ENCODE measurements at places on chromosomes 7 and 10.

GRCh38 chr7:30625283-30625682, 30.6 kb downstream of the GARS1 start:
- DNase-seq, result no peak

DNA sequence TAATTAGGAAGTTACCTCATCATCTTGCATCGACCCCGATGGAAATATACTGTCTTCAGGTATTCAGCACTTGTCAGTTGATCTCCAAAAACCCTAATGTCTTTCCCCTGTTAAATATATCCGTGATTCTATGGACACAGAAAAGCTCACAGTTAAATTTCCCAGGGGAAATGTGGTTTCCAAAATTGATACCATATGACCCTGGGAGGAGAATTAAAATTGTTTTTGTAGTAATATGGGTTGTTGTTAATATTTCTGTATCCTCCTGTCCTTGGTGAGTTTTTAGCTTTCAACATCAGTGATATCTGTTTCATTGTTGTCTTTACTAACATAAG, 132.1 kb downstream of the CELF2 start:
- no peak for DNase-seq

DNA sequence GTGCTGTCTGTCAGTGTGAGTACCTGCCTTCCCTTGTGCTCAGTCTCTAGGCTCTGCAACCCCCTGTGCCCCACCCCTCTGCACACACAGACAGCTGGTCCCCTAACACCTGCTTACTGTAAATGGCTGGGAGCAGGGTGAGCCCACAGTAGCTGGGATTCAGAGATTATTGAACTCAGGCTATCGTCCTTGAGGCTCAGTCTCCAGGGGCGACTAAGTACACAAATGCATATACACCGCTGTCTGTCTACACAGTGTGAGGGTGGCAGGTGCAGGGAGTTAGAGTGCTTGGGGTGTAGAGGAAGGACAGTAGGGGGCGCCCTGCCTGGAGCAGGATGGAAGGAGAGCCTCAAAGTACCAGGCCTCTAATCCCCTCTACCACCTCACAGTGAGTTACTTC, 12.9 kb downstream of the UPP1 start:
- DNase-seq, result no peak

- peak; percentile 54 for DNase-seq
These were observed 52.8 kb downstream of the ARHGAP22 start for GRCh38 chr10:48551861-48552591.

DNA sequence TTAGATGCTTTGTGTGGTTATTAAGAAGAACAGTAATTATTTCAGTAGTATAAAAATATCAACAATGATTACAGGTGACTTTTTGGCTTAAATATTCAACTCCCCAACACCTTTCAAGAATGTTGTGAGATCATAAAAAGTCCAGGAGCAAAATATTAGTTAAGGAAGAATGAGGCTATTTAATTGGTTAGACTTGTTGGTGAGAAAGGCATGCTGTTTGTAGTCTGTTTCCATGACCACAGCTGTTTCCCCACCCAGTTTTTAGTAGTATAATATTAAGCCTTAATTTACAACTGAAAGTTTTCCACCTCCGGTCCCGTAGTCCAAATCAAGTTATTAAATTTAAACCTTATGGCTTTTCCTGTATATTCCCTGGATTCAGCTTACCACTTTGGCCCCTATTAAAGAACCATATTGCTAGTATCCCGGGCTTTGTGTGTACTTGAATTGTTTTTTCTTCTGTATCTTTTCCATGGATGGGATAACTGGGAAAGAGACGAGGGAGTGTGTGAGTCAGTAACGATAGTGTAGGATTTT, 133.3 kb downstream of the CELF2 start:
- no peak for DNase-seq

DNA sequence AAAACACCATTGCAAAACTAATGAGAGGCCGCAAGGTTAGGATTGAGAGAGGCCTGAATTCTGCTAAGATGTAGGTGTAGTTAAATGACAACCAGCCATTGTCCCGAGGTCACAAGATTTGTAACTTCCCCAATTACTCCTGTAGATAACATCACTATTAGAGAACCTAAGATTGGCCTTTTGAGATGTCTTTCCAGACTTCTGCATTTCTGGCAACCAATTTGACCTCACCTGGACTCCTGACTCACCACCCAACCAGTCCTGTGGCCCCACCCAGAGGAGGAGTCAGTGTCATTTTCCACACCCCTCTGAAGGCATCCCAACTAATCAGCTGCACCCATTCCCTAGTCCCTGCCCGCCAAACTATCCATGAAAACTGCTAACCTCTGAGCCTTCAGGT, 115.7 kb downstream of the PRKAG2 start:
- no peak for DNase-seq

GRCh38 chr10:71482620-71483019, 85.9 kb downstream of the CDH23 start:
- DNase-seq, result no peak

- peak; percentile 45 for DNase-seq
These were observed 145.1 kb downstream of the GRM8 start for GRCh38 chr7:127107601-127108007.

DNA sequence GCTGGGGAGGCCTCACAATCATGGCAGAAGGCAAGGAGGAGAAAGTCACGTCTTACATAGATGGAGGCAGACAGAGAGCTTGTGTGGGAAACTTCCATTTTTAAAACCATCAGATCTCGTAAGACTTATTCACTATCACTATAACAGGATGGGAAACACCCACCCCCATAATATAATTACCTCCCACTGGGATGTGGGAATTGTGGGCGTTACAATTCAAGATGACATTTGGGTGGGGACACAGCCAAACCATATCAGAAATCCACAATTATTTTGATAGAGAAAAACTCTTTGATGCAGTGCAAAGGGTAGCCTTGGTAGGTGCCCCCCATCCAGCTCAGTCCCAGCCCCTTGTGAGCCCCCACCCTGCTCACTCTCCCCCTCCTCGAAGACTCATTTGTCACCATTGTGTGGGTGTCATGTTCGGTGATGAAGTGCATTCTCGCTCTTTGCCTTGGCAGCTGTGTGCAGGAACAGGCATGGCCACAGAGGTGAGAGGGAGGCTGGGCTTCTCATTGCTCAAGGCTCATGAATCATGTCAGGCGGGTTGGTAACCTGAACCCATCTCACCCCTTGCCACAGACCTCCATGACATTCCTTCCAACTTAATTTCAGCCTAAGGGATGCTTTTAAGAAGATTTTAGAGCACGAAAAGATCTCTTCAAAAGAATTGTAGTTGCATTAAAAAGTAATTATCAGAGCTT, 75.9 kb downstream of the BUB3 start:
- DNase-seq, result no peak

Data from EL (cell line).